ENCODE measurements at places on chromosomes 7 and 10.

- DNase-seq: no peak
These were observed 32.3 kb downstream of the ADD3 start for GRCh38 chr10:110040108-110040507.

GRCh38 chr7:139393621-139394211 lies 34.0 kb downstream of the LUC7L2 start:
- DNase-seq: no peak

GRCh38 chr7:100568896-100569844 lies 4.5 kb downstream of the SAP25 start:
- no peak for DNase-seq

DNA sequence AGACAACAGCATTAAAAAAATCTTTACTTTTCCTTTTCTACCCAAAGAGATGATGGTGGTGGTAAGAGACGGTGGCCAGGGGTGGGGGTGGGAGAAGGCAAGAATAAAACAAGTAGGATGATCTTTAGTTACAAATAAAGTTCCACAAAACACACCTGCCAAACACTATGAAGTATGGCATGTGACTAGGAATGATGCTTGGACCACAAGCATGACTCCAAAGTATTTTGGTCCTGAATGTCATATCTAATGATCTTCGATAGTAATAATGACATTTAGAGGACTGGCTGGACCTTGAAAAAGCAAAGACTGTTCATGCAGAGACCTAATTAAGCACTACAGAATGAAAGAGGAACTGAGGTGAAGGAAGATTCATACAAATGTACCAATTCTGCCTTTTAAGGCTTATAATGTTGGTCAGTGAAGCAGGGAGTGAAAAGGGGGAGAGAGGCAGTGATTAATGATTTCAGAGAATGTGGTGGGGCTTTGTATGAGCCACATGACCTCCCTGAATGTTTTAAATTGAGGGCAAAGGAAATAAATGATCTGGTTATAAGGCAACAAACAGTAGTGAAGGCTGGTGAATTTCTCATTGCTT lies 29.6 kb upstream of the DKK1 start:
- no peak for DNase-seq

- peak; percentile 71 for DNase-seq
These were observed 32.2 kb upstream of the EXOC6 start for GRCh38 chr10:92816091-92816531.

DNA sequence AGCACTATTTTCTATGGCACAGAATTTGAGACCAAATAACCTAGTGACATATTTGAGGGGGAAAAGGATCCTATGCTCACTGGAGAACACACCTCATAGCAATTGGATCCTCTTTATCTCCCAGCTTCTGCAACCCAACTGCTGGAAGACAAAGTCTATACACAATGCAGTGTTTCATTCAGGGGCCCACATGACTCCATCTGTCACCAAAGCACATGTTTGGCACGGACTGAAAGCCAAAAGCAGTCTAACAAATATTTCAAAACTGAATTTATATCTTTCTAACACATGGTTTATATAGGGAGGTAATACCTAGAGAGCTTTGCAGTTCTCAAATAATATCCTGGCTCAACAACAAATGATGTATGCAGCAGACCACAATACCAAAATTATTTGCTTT lies 39.2 kb downstream of the ADAM12 start:
- DNase-seq: no peak

GRCh38 chr10:126101736-126102135 lies 205.4 kb downstream of the FANK1 start:
- no peak for DNase-seq

DNA sequence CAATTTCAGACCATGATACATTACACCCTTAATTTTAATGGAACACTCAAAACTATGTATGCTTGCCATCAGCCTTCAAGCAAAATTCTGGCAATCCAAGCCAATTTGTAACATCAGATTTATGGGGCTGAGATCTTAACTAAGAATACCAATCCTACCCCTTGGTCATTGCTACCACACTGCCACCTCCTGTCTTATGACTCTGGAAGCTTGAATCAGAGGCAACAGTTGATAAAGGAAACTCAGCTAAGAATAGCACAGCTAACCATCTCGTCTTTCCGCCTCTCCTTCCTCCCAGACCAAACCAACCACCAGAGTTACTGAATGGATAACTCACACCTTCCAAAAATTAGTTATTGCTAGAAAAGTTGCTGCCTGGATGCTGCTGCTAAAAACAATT lies 7.4 kb downstream of the IGF2BP3 start:
- DNase-seq: no peak

- no peak for DNase-seq
These were observed 58.7 kb upstream of the PFKP start for GRCh38 chr10:3008518-3009195.

DNA sequence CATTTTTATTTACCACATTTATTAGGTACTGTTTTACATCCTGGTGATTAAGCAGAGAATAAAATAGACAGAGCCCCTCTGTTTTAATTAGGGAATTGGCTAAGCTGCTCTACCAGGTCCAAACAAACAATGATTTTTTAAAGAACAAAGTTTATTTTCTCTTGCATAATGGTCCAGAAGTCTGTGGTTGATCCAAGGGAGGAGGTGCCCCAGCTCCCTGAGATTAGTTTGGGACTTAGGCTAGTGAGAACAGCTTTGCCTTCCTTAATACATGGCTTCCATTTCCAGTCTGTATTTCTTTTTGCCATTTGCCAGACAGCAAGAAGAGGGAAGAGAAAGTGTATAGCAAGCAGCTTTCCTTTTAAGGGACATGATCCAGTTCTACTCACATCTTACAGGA lies 2.9 kb upstream of the MIOS start:
- DNase-seq: no peak

- DNase-seq: no peak
These were observed 72.1 kb downstream of the GRB10 start for GRCh38 chr7:50710441-50711154.

GRCh38 chr7:85004402-85004801 lies 182.5 kb downstream of the SEMA3D start:
- DNase-seq: no peak

- no peak for DNase-seq
These were observed 109.6 kb upstream of the FAM20C start for GRCh38 chr7:82757-83155.

DNA sequence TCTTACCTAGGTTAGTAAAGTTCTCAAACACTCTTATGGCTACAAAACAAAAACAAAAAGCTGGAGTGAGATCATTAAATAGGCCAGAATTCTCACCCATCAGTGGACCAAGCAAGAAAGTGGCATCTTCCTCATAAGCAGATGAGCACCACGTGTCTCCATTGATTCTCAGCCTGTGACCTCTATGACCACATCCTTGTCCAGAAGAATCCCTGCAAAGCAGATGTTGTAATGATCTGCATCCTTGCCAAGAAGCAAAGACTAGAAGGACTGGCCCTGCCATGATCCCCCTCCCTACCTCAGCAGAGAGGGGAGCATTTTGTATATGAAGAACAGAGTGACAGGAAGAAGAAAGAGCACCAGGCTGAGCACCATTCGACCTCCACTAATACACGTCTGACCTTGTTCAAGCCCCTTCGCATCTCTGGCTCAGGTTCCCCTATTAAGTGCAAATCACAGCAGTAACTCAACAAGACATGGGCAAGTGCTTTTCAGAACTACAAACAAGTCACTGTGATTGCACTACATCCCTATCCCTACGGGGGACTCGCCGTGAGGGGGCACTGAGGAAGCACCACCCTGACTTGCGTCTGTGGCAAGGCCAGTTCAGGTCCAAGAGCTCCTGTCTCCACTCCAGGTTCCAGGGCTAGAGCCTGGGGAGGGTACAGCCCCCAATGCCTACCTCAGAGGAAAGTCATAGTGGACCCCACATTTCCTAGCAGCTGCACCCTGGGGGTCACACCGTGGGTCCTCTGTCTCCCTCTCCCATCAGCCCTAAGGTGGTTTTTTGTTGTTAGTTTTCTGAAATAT lies 22.2 kb upstream of the RASSF4 start:
- no peak for DNase-seq

- no peak for DNase-seq
These were observed 40.8 kb downstream of the RBM33 start for GRCh38 chr7:155685070-155685790.

DNA sequence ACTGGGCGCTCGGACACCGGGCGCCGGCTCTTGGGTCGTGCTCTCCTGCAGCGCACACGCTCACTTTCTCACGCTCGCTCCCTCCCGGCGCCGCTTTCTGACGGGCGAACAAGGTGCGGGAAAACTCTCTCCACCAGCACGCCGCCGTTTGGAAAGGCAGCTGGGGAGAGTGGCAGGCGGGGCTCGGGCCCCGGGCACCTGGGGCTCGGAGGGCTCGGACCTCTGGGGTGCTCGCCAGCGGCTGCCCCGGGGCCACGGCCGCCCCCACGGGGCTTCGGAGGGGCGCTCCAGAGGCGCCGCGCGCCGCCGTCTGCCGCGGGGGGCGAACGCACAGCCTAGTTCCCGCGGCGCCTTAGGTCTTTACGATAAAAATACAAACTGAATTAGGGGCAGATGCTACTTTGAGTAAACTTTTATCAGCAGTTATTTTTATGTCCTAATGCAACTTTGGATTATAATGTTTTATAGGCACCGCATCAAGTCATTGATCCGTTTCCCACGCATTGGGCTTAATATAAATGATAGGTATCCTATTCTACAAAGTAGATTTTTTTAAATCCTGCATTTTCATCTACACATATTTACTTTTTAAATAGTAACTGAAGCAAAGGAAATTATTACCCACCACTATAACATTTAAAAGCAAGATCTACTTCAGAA lies 535 bp upstream of the EPC1 start:
- DNase-seq: no peak

GRCh38 chr10:93225938-93226337 lies 152.2 kb downstream of the CYP26A1 start:
- no peak for DNase-seq

GRCh38 chr10:6115824-6116350 lies 27.1 kb downstream of the RBM17 start:
- DNase-seq: no peak

DNA sequence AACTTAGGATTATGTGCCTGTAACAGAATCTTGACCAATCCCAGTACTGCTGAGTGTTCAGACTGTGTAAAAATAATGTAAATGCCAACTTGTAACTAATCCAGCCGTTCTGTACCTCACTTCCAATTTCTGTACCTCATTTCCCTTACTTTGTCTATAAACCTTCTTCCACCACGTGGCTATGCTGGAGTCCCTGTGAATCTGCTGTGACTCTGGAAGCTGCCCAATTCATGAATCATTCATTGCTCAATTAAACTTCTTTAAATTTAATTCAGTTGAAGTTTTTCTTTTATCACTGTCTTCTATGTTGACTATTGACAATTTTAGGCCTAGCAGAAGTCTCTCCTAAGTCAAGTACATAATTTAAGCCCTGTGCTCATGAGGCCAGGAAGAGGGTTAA lies 215.3 kb upstream of the RHOBTB1 start:
- no peak for DNase-seq

DNA sequence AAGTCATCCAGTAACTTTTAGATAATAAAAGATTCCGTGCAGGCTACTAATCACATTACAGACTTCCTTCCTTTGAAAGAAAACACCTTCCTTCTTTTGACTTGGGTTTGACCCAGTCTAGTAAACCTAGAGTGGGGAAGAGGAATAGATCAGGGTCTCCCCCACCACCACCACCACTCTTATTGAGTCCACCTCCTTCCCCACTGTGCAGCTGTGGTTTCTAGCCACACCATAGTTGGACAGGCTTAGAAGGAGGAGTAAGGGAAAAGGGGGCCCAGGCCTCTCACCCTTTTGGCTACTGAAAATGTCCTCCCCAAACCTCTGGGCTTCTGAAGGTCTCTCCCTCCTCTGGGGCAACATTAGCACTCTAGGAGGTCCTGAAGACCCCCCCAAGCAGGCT lies 372.7 kb downstream of the CALN1 start:
- no peak for DNase-seq

DNA sequence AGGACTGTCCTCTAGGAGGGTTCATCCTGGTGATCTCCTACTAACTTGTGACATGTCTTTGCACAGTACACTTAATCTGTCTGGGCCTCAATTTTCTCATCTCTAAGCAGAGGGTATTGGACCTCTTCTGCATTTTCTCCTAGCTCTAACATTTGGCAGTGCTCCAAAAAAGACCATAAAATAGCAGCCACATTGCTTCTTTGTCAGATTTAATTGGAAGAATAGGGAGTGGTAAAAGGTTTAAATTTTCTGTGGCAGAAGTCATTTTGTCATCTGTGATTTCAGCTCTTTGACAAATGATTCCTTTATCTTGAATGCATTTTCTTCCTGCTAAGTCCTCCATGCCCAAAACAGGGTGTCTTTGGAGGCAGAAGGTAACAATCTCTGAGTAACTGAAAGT lies 289.9 kb upstream of the LRGUK start:
- DNase-seq: no peak

- no peak for DNase-seq
These were observed 62.1 kb downstream of the AKAP9 start for GRCh38 chr7:92002720-92003119.

GRCh38 chr10:83942410-83942809 lies 196.9 kb upstream of the GHITM start:
- no peak for DNase-seq

GRCh38 chr10:125284875-125285597 lies 124.7 kb upstream of the CTBP2 start:
- DNase-seq: no peak

DNA sequence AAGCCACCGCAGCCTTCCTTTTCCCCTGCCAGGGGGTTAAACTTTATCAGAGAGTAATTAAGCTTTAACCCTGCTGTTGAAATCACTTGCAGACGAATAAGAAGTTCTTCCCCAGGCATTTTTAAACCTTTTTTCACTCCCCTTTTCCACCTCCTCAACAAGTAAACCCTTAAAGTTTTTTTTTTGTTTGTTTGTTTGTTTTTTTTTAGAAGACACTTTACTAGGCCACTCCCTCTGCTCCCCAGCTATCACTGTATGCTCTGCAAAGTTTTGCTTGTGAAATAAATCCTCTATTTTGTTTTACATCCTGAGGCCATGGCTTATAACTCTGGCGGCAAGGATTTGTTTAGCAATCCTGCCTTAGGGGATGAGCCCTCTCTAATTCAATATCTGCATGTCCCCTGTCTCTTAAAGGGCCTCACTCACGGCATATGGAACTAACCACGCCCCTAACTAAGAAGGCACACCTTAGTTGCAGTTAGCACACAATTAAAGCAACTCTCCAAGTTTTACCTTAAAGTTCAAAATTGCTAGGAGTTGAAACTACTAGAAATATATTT lies 1354.7 kb upstream of the LRRTM3 start:
- no peak for DNase-seq

DNA sequence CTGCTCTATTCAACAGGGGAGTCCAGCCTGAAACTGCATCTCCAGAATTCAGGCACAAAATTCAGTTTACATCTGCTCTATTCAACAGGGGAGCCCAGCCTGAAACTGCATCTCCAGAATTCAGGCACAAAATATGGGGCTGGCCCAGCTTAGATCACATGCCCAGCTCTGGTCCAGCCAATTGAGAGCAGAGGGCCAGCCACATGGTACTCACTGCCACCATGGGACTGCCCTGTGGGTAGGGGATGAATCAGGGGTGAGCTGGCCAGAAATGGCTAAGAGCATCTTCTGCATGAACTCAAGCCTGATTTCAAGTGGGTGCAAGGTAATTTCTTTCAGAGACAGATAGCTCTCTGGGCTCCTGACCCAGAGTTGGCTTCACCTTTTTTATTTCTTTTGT lies 156.6 kb upstream of the LYZL2 start:
- DNase-seq: no peak

GRCh38 chr10:3048119-3049019 lies 19.0 kb upstream of the PFKP start:
- DNase-seq: no peak

GRCh38 chr10:80465839-80466590 lies 11.9 kb downstream of the TSPAN14 start:
- DNase-seq: no peak

All from AG09319 (cell line).